ENCODE measurements at places on chromosomes 11 and 22.

DNA sequence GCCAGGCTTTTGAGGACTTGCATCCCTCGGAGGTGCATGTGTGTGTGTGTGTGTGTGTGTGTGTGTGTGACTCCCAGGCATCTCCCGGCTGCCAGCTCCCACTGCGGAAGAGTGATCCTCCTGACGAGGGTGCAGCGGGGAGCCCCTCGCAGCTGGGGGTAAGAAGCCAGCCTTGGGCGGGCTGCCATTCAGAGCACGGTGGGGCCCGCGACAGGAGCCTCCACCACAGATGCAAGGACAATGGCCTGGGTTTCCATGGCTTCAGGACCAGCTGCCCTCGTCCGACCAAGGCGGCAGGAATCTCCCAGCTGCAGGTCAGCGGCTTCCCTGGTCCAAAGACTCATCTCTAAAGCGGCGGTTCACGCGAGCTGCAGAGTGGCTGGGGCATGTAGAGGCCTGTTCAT lies 908.5 kb downstream of the BRD1 start:
- DNase-seq, result no peak

GRCh38 chr11:96180341-96180740 lies 162.7 kb downstream of the MAML2 start:
- DNase-seq, result no peak

- no peak for DNase-seq
Observed at GRCh38 chr11:69638941-69639681, 1.8 kb upstream of the CCND1 start.

- DNase-seq, result no peak
Observed at GRCh38 chr11:5225480-5225871, 1.4 kb downstream of the HBB start.
